Thymus (tissue), 14 donors: ENCODE measurements at places on chromosomes 4 and X. TPM values are rescaled to one million over a fixed set of nuclear protein-coding genes. Genes with fewer than 3 reads are reported as not detected.

Gene HTR2C
- total RNA-seq = not detected

- no peak for DNase-seq
Measured at GRCh38 chr4:112284166-112284565, 1.5 kb downstream of the TIFA start.

DNA sequence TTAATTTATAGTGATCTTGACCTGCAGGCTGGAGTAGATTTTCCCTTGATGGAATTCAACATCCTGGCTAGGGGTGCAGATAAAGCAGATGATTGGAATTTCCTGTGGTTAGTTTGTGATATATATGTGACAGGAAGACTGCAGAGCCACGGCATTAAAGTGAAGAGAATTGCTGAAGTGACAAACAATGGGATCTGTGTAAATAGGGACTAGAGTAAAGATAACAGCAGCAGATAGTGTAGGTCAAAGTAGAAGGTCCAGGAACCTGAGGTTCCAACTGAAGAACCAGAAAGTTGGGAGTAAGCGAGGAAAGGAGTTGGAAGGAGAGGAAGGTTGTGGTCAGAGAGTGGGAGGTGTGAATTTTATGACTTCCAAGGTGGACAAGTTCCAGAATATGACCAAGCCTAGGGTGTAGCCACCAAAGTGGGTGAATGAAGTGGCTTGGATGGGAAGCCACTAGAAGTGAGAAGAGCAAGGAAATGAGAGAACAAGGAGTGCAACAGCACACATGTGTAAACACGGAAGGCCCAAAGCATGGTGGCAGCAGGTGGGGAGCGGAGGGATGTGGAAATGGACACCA lies 325.0 kb downstream of the RAB28 start:
- no peak for DNase-seq

DNA sequence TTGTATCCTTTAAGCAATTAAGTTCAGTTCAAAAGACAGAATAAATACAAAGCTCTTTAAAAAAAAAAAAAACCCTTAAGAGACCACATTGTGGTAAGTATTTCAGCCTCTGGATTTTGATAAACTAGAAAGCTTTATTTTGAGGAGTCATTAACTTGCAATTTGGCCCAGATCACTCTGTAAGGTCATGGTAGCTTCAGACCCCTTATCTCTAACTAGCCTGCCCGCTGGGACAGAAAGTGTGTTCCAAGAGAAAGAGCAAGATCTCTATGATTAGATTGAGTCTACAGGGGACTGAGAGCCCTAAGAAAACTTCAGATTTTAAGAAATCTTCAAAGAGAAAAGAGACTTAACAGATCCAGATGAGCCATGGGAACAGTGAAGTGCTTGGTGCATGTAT lies 45.6 kb downstream of the GALNT7 start:
- DNase-seq = no peak

- peak; percentile 40 for DNase-seq
Measured at GRCh38 chrX:43949669-43950068, 23.5 kb downstream of the NDP start.

DNA sequence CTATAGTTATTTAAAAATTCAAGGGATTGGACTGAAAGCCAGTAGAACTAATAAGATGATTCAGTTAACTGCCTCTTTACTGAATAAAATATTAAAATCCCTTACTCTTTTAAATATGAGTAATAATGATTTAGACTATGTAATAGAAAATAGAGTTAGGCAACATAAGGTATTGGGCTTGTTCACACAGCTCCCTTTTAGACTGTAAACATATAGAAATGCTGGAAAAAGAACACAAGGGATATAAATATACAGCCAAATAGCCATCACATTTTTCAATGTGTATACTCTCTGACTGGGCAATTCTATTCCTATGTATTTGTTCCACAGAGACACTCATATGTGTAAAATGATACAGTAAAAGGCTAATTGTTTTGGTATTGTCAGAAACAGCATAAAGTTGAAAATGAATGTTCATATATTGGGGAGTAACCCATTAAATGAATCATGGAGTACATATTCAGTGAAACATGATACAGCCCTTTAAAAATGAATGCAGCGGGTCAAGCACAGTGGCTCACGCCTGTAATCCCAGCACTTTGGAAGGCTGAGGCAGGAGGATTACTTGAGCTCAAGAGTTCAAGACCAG lies 129.8 kb downstream of the TBC1D19 start:
- DNase-seq = no peak

DNA sequence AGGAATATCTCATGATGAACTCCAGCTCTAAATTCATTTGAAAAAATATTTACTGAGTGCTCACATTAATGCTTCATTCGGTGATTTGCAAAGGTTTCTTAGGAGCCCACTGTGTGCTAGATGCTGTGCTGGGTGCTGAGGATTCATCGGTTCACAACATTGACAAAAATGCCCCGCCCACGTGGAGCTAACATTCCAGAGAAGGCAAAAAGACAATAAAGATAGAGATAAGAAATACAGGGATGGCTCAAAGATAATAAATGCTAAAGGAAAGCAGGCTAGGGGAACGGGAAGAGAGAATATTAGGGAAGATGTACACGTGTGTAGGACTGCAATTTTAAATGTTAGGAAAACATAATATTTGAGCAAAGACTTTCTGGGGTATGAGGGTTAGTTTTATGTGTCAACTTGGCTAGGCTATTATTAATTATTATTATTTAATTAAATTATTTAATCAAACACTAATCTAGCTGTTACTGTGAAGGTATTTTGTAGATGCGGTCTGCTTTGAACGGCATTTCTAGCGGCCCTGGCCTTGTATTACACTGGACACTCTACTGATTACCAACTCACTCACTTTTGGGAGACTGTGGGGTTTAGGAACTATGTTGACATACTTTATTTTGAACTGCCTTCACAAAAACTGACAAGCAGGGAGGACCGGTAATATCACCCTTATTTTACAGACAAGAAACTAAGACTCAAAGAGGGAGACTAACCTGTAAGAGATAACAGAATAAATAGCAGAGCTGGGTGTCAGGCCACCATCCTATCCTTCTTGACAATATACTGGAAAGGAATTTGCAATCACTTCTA lies 61.9 kb upstream of the IRF2 start:
- no peak for DNase-seq

Gene MFAP3L
- total RNA-seq = 0.80 TPM

- DNase-seq = no peak
Measured at GRCh38 chr4:108917255-108917654, 154.4 kb upstream of the ETNPPL start.

Gene PPEF1
- 0.28 TPM for total RNA-seq

Gene ZNF827
- 12.1 TPM for total RNA-seq

DNA sequence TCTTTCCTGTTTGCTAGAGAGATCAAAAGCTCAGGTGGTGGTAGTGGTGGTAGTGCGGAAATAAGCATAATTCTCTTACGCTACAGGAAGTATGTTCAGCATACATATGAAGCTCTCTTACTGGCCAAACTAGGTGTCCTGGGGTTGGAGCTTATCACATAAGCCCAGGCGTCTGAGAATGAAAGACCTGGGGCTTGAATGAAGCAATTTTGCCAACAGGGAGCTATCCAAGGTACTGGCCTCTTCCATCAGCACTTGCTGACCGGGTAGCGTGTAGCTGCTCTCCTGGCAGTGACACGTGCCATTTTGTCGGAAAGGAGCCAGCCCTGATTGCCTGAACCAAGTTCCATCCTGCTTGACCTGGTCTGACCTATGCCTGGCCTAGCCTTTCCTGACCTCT lies 65.9 kb upstream of the HPF1 start:
- peak; percentile 40 for DNase-seq

DNA sequence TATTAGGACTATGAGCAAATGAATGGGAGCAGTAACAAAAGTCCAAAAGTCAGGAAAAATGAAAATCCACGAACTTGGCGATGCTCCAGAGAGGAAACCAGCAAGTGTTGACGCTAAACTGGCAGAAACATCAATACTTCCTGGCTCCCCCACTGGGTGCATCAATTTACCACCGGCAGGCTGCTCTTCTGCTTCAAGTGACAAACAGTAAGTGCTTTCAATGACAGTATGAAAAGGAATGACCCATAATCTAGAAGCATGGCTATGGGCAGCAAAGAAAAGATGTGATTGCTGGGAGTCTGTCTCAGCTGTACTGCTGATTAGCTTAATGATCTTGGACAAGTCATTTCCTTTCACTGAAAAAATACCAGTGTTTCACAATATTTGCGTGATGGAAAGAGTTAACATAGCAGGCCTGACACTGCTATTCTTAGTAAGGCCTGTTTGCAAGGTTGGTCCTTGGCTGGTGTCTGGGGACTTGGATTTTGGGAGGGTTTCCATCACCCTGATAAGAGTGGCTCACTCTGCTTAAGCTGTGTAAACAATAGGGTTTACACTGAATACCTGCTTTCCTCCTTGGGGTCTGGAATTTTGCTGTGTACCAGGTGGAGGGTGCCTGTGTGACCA lies 8.7 kb downstream of the ATP11C start:
- DNase-seq = no peak

DNA sequence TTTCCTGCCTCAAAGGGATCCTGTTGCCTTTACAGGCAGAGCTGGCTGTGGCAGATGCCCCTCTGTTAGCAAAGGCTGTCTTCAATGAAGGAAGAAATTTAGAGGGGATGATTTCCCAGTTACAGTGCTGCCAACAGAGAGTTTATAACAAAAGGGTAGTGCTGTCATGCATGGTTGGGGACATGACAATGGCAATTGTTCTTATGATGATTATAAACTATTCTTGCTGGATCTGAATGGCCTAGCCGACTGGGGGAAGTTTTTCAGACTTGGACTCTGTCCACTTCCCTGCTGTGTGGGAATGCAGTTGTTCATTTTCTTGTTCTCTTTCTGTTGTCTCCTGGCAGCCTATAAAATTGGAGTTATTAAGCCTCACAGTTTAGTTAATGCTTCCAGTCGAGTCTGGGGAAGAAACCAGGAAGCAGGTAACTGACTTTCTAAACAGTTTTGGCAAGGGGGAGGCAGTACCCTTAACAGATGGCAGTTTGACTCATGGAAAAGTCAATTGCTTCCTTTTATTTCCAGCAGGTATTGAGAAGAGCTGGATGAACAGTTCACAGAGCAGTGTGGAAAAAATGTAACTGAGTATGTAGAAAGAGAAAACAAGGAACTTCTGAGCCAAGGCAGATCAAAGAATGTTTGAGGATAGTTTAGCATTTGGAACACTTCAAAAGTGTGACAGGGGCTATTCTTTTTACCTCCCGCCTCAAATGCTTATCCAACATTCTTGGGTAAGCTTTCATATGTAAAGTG lies 582.6 kb downstream of the RAPGEF2 start:
- DNase-seq = no peak

Gene YY2
- total RNA-seq = 0.47 TPM

GRCh38 chr4:108893468-108893867 lies 130.6 kb upstream of the ETNPPL start:
- no peak for DNase-seq

GRCh38 chrX:136344320-136344719 lies 43.6 kb downstream of the ADGRG4 start:
- no peak for DNase-seq

- no peak for DNase-seq
Measured at GRCh38 chr4:126568652-126569570, 1063.8 kb upstream of the INTU start.

GRCh38 chr4:76198411-76199237 lies 15.0 kb downstream of the SCARB2 start:
- peak; percentile 47 for DNase-seq

- DNase-seq = no peak
Measured at GRCh38 chr4:103075435-103075893, 1.1 kb downstream of the SLC9B2 start.

- DNase-seq = no peak
Measured at GRCh38 chr4:117560329-117560728, 474.0 kb upstream of the NDST3 start.

Gene PDLIM5
- 12.4 TPM for total RNA-seq

DNA sequence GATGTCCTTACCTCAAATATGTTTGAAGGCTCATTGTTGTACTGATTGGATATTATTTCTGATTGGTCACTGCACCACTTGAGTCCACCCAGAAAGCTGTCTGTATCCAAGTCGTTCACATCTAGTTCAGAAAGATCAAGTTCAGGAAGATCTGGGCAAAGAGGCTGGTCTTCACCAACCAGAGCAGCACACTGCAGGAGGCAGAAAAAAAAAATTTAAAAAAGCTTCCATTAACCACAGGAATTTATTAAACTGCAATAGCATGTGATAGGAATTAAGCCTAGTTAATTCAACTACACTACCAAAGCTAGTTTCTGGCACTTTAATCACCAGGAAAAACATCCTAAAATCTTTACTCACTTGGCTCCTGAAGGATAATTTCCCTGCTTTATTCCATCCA lies 5.1 kb downstream of the PPARGC1A start:
- DNase-seq = no peak

DNA sequence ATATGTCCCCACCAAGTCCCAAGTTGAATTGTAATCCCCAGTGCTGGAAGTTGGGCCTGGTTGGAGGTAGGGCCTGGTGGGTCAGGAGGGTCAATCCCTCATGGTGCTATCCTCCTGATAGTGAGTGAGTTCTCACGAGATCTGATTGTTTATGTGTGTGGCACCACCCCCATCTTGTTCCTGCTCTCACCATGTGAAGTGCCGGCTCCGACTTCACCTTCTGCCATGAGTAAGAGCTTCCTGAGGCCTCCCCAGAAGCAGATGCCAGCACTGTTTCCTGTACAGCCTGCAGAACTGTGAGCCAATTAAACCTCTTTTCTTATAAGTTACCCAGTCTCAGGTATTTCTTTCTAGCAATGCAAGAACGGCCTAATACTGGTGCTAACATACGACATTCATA lies 22.7 kb upstream of the TMEM33 start:
- DNase-seq = no peak

GRCh38 chr4:186855111-186855510 lies 131.5 kb upstream of the FAT1 start:
- no peak for DNase-seq

GRCh38 chr4:2939383-2940243 lies 23.6 kb downstream of the NOP14 start:
- no peak for DNase-seq

DNA sequence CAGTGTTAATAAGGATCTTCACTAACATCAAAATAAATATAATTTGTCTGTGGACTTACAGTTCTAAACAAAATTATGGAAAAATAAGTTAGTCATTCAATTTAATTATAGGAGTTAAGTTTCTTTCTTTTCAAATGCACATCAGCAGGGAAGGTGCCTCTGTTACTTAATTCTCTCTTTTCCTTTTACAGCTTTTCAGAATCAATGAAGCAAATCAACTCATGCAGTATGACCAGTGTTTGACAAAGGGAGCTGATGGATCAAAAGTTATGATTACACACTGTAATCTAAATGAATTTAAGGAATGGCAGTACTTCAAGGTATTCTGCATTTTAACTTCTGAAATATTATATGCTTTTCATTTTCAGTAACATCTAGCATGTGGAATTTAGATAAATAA lies 15.9 kb downstream of the HMGB2 start:
- no peak for DNase-seq

DNA sequence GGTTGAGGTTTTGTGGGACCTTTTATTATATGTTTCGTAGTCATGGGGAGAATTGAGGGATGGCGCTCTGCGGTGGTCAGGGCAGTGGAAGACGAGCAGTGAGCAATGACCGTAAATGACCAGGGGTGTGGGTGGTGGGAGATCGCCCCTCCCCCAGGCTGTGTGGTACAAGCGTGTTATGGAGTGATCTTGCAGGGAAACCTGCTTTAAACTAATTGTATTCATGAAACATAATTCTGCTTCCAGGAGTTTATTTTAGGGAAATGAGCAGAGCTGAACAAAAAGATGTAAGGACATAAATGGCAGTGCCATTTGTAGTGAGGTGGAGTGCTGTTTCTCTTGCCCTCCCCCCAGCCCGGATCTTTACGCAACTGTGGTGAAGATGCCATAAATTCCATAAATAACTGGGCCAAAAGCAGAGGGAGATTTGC lies 20.2 kb downstream of the GYG2 start:
- DNase-seq = no peak
